Stimulated activated CD8-positive, alpha-beta memory T cell treated with anti-CD3 and anti-CD28 coated beads, Interleukin-4, amount 100 ng/mL, for 4 hours (primary cell): ENCODE measurements at places on chromosomes 3 and 15.

GRCh38 chr3:188390775-188391443 is 237.0 kb downstream of the LPP start:
- no peak for DNase-seq

GRCh38 chr3:58055314-58055713 is 47.1 kb downstream of the FLNB start:
- DNase-seq: no peak

DNA sequence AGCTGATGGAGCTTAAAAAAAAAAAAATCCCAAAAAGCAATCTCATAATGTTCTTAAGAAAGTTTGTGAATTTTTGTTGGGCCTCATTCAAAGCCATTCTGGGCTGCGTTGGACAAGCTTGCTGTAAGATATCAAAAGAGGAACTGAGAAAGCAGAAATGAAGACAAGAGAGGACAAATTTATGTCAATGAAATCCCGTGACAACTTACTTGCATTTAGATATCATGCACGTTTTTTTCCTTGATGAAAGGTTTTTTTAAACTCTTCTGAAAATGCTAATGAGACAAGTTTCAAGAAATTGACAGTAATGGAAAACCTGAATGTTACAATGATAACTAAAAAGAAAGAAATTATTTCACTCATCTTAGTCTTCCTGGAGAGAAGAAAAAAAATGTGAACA is 662.9 kb downstream of the SQOR start:
- no peak for DNase-seq

- no peak for DNase-seq
These were observed 144.7 kb upstream of the GADL1 start for GRCh38 chr3:31039145-31039544.

DNA sequence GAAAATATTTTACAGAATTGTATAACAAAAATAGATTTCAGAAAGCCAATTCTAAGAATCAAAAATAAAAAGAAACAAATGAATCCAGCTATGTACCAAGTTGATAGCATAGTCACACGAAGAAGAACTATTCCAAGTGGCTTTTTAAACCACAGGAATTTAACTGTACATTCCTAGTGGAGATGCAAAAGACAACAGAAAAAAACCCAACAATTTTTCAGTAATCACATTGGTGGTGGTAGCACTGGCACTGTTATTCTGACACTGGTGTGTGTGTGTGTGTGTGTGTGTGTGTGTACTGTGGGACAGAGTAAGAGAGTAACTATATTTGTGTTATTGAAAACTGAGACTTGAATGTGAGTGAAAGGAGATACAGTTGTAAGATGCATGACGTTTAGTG is 9.1 kb downstream of the BFSP2 start:
- no peak for DNase-seq

GRCh38 chr15:42736178-42736792 is 643 bp downstream of the CDAN1 start:
- DNase-seq: no peak

DNA sequence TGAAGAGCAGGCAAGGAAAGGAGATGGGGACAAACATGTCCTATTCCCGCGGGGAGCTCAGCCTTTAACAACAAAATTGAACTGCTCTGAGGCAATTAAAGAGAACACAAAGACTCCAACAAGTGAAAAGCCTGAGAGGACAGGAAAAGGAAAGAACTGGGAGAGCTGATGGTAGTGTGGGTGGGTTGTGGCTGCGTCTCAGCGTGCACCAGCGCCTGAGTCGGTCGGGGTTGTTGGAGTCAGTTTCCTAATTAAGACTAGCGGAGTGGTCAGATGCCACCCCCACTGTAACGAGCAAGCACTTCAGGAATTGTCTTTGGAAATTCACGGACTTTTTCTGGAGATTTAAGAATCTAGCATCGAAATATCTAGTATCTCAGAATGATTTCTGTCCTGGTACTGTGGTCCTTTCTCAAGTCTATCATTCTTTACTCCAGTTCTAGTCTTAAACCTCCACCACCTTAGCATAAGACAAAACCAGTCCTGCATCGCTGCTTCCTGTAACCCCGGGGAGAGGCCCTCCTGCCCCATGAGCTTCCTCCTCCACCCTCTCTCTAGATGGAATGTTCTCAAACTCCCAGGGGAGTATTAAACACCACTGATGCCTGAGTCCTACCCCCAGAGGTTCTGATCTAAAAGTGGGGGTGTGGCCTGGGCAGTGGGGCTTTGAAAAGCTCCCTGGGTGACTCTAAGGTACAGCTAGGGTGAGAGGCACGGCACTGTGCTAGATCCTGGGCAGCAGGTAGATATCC is 104.0 kb downstream of the CYP19A1 start:
- no peak for DNase-seq

- no peak for DNase-seq
These were observed 35.3 kb downstream of the TSPAN3 start for GRCh38 chr15:77035584-77035983.

GRCh38 chr3:156404217-156404616 is 150.7 kb downstream of the SSR3 start:
- DNase-seq: no peak

GRCh38 chr3:6532101-6532500 is 328.8 kb upstream of the GRM7 start:
- no peak for DNase-seq

DNA sequence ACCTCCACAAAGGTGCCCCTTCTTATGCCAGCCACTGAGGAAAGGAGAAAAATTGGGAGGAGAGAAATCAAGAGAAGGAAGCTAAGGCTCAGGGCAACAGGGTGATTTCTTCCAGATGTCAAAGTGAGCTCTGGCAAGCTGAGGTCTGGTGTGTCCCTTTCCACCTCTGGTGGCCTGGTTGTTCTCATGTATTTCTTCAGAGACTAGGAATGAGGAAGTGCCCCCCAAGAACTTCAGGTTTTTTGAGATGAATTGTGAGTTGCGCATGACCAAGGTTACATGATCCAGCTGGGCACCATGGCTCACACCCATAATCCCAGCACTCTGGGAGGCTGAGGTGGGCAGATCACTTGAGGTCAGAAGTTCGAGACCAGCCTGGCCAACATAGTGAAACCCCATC is 5.6 kb downstream of the RAB6B start:
- no peak for DNase-seq

- DNase-seq: no peak
These were observed 6.8 kb upstream of the C2CD4B start for GRCh38 chr15:62171882-62172281.

- no peak for DNase-seq
These were observed 108.1 kb upstream of the MELTF start for GRCh38 chr3:197137751-197138150.
